ENCODE measurements at places on chromosomes 12 and 14. TPM values are rescaled to one million over a fixed set of nuclear protein-coding genes. Genes with fewer than 3 reads are reported as not detected.

DNA sequence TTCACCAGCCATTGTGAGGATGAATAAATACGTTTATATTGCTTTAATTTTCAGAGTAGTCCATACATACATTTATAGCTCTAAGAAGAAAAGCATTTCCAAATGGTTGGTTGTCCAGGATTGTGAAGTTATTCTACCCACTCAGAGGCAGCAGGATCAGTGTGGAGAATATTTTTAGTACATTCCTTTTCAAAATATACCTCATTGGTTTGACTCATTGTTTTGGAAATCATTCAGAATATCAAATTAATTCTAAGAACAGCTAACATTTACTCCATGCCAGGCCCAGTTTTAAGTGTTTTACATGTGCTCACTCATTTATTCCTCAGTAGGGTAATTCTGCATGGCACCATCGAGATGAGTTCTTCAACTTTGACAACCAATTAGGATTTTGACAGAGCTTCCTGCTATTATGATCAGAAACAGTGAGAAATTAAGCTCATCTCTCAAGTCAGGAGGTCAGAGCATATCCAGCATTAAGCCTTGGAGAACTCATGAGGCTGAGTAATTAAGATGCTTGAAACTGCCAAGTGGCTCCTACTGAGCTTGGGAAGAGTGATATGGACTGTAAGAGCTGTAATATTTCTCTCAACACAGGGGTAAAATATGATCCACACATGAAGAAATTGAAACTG lies 153.3 kb upstream of the CLEC14A start:
- no peak for DNase-seq

DNA sequence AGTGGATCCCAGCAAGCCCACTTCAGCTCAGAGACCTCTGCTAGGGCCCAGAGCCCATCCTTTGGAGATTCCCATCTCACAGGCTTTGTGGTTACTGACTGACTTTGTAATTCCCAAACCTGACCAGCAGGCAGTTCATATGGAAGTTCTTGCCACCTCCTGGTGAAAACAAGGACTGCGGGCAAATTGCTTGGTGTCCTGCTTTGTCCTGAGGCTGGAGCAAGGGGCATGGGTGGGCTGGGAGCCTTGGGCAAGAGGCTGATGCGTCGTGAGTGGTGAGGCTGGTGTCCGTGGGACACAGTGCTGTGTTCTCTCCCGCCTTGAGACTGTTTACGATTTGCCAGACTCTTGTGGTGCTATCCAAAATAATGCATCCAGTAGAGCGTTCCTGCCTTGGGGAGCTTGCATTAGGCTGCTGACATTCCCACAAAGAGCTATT lies 91.0 kb downstream of the LRRC74A start:
- DNase-seq, result no peak

- DNase-seq, result no peak
These were observed 7.5 kb downstream of the PRICKLE1 start for GRCh38 chr12:42582050-42582449.

DNA sequence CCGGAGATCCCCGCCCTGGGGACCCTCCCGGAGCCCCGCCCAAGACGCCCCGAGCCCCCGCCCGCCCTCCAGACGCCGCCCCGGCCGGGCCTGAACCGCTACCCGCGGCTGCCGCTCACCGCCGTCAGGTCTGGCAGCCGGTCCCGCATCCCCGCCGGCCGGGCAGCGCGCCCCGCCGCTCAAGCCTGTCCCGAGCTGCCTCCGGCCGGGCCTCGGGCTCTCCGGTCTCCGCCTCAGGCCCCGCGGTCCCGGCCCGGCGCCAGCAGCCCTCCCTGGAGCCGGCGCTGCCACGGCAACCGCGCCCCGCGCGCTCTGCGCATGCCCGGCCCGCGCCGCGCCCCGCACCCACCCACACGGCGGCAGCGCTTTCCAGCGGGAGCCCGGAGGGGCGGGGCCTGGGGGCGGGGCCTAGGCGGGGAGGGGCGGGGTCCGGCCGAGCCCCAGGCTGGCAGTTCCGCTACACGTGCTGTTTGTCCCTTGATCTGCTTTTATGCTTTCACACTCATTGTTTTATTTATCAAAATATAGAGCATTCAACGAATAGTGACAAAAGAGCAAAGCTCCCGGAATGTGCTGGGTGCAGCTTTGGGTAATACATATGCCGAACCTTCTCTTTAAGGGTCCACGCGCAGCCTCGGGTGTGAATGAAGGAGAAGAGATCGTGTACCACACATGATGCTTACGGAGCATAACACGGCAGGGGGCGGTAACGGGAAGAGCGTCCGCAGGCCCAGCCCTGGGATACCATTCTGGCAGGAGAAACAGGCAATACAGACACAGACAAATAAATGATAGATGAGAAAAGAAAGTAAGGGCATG lies at the start of gene STX2:
TSS of gene STX2 (minus strand) at position 300 of the 819 bp plus-strand sequence. CDS start at position 149, 151 bp downstream.
- peak; percentile 91 for DNase-seq

DNA sequence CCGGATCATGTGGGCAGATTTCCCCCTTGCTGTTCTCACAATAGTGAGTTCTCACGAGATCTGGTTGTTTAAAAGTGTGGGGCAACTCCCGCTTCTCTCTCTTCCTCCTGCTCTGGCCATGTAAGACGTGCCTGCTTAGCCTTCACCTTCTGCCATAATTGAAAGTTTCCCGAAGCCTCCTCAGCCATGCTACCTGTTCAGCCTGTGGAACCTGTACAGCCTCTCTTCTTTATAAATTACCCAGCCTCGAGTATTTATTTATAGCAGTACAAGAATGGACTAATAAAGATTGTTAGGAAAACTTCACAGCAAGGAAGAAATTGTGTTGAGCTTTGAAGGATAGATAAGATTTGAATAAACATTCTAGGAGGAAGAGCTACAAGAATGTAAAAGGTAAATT lies 52.1 kb downstream of the KDM5A start:
- no peak for DNase-seq

- DNase-seq, result no peak
These were observed 97.4 kb downstream of the PLCZ1 start for GRCh38 chr12:18640321-18640955.

DNA sequence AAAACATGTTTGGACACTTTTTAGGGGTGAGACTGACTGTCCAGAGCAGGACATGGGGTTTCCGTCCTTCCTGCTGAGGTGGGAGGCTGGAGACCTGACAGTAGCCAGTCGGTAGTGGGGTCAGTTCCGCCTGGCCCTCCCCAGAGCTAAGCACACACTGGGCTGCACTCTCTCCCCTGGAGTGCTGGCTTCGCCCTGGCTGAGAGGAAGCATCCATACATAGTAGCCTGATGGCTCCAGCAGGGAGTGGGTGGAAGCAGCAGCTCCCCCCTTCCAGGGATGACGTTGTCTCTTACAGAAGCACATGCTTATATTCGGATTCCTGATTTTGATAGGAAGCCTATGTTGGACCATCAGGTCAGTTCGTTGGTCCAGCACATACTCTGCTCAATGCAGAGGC lies 40.4 kb downstream of the SFSWAP start:
- DNase-seq, result no peak

GRCh38 chr12:84056-84455 lies 17.5 kb downstream of the IQSEC3 start:
- DNase-seq, result no peak

GRCh38 chr14:75842551-75842950 lies 139.2 kb downstream of the TGFB3 start:
- no peak for DNase-seq

- no peak for DNase-seq
These were observed 284.5 kb downstream of the DPF3 start for GRCh38 chr14:72609205-72609916.

DNA sequence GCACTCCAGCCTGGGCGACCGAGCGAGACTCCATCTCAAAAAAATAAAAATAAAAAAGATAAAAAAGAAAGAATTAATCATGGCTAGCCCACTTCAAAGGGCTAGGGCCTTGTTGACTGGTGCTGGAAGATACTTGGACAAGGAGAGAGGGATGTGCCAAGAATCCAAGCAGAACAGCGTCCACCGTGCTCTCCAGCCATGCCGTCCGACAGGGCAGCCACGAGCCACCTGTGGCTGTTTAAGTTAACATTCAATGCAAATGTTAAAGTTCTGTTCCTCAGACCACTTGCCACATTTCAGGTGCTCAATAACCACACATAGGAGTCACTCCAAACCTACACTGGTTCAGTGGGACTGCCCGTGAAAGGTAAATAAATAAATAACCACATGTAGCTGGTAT lies 21.4 kb downstream of the SLC6A13 start:
- DNase-seq, result no peak

DNA sequence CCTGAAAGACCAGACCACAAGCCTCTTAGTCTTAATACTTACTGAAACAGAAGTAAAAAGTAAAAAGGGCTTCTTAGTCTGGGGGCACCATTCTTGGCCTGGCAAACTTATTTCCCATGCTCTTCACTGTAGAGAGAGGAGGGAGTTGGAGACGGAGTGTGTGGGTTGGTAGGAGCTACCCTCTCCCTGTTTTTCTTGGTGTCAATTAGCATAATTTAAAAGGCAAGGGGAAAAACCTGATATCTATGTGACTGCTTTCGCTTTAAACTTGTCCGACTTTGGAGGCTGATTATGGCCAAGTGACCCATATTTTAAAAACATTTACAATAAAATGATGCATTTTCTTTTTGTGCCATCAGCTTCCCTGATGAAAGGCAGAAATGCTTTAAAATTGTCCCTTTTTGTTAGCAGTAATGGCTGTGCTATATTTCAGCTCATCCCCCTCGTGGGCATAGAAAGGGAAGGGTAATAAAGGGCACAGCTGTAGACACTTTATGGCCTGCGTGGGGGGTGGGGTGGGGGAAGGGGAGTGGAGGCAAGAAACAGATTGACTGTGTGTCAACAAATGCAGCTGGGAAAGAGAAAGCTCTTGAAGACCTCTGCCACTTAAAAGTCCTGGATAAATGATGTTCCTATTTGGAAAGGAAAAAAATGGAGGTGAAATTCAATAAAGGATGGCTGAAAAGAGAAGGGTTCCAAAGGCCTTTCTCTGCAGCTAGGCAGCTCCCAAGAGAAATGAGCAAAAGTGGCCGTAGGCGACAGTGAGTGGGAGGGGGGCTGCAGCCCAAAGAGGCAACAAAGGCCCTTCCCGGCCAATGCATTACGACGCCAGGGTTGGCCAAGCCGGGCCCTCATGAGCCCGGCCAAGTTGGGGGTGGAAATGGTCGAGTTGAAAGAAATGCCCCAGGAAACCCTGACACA lies 57.5 kb upstream of the TMEM263 start:
- no peak for DNase-seq

GRCh38 chr12:32049956-32050355 lies 56.7 kb upstream of the BICD1 start:
- DNase-seq, result no peak

- DNase-seq, result no peak
These were observed 54.3 kb downstream of the PEBP1 start for GRCh38 chr12:118190266-118190665.

DNA sequence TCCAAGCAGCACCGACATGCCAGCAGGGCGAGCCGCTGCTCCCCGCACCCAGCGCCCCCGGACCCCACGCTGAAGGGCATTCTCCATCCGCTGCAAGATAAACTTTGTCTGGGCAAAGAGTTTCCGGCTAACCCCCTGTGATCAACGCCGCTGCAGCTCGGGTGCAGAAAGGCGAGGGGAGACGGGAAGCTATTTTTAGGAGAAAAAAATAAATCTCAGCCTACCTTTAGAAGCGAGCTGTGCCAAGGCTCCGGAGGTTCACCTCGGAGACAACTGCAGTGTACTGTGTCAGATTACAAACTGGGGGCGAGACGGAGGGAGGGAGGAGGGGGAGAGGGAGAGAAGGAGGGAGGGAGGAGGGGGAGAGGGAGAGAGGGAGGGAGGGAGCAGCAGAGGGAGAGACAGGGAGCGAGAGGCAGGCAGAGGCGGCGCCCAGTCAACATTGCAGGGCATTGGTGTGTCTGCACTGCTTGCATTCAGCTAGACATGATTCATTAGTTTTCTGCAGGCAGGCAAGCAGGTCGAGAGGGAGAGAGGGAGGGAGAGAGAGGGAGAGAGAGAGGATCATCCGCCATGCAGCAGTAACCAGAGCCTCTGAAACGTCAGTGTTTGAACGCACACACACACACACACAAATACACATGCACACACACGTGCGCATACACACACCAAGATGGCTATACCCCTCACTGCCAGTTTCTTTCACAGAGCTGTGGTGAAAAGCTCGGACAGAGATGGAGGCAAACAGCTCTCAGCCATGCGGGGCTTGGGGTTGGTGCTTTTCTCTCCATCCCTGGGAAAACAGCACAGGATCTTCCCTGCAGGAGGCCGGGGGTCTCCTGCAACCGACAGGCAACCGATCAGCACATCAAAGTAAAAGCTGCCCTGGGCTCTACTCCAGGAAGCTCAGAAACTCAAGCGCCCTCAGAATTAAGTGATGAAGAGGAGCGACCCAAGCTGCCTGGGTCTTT lies at the start of gene RIMBP2:
TSS of gene RIMBP2 (minus strand) at position 302 of the 971 bp plus-strand sequence. CDS start 237,286 bp downstream, outside the sequence.
- no peak for DNase-seq

DNA sequence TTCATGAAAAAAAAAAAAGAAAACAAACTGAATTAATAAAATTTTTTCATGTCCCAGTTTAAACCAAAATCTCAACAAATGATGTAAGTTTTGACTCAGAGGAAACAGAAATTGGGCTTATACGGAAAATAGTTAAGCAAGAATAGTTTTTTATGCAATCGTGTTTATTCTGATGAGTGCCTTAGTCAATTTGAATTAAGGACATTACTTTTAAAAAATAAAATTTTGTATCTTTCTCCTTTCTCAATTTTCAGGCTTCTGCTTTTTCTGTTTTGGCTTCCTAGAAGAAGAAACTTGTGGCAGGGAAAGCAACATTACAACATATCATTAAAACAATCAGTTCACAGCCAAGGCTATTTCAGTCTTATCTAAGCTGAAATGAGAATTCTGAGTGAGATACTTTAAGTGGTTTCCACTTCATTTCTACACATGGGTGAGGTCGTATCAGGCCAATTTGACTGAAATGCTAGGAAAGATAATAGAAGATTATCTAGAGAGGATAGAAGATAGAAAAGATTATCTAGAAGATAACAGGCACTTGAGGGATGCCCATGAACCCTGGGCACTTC lies 52.4 kb downstream of the BCL2L14 start:
- DNase-seq, result no peak

Gene PRDM4
- 42.1 TPM for total RNA-seq

Gene PRH2
- total RNA-seq, result not detected

Gene WSCD2
- total RNA-seq, result 0.60 TPM

Gene KLHDC1
- total RNA-seq, result 7.5 TPM

Gene TARBP2
- total RNA-seq, result 28.4 TPM

Gene C12orf54
- total RNA-seq, result not detected

Gene DAO
- total RNA-seq, result not detected

Gene LYZ
- 66.3 TPM for total RNA-seq

All from T-helper 17 cell (primary cell).